H9 (cell line): ENCODE measurements at places on chromosomes 6 and 20. TPM values are rescaled to one million over a fixed set of nuclear protein-coding genes. Genes with fewer than 3 reads are reported as not detected.

VWA7 gene
- 2.5 TPM in 2 replicates for total RNA-seq

GRCh38 chr20:56765172-56766073 is 136.3 kb downstream of the TFAP2C start:
- no peak for DNase-seq
- H3K27me3 ChIP-seq = no peaks in the 10 kb centered on the region
- H3K4me3 ChIP-seq = no peak overlapping the region
- H3K4me1 ChIP-seq = no peaks in the 10 kb centered on the region
- H3K36me3 ChIP-seq = no peaks in the 10 kb centered on the region; the same call in 2 of the 3 replicates

- no peaks in the 10 kb centered on the region for H3K36me3 ChIP-seq
- DNase-seq = no peak
- H3K4me3 ChIP-seq = peak overlapping the region; percentile 42
- no peak overlapping the region for H3K27ac ChIP-seq
- peaks cover 31% of the 10 kb centered on the region; the same call in 1 of the 2 replicates for H3K27me3 ChIP-seq
- no peaks in the 10 kb centered on the region for H3K4me1 ChIP-seq
These were observed 472 bp upstream of the EDN3 start for GRCh38 chr20:59299945-59300332.

- no peak for DNase-seq
- H3K4me3 ChIP-seq = no peak overlapping the region
- H3K27ac ChIP-seq = no peak overlapping the region
- peaks cover 3% of the 10 kb centered on the region; the same call in 1 of the 2 replicates for H3K27me3 ChIP-seq
- H3K4me1 ChIP-seq = no peaks in the 10 kb centered on the region
- H3K36me3 ChIP-seq = no peaks in the 10 kb centered on the region
These were observed 43.6 kb upstream of the TMEM170B start for GRCh38 chr6:11493974-11494373.

DNA sequence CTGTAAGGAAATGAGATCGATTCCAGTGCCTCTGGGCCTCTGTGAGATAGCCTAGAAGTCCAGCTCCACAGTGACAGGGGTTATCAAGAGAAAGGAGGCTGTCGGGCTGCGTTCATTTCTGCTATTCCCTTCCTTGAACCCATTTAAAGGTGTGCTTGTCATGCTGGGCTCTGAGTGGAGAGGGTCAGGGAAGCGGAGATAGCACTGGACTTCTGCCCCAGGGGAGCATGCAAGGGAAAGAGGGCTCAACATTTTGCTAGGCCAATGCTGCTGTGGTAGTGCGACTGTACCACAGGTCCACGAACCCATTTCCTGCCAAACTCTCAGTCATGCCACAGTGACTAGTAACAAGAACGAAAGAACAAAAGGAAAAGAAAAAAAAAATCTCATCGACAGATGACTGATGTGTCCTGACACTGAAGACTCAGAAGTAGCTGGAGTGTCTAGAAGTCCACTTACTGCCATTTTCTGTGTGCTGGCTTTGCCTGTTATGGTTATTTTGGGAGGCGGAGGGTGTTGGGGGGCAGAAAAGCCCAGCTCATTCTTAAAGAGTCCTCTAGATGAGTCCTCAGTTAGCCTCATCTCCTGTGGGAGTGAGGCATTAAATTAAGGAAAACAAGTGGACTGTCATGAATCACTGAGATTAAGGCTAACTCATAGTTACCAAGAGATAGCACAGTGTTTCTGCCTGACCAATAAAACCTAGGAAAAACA is 8.1 kb downstream of the NEDD9 start:
- H3K36me3 ChIP-seq = no peaks in the 10 kb centered on the region; the same call in 2 of the 3 replicates
- H3K4me1 ChIP-seq = peaks cover 2% of the 10 kb centered on the region; the same call in 1 of the 2 replicates
- no peak overlapping the region for H3K27ac ChIP-seq

- no peak overlapping the region for H3K27ac ChIP-seq
- no peak for DNase-seq
- no peak overlapping the region for H3K4me3 ChIP-seq
- H3K36me3 ChIP-seq = 0 out of 2 replicates have a peak, but pooled peaks cover 2% of the 10 kb centered on the region
- H3K27me3 ChIP-seq = no peaks in the 10 kb centered on the region
These were observed 31.7 kb upstream of the KCNK5 start for GRCh38 chr6:39260953-39261352.

OR2B6 gene
- total RNA-seq = not detected in 2 replicates

GRCh38 chr6:22349051-22349450 is 52.2 kb upstream of the PRL start:
- H3K4me3 ChIP-seq = no peak overlapping the region
- H3K4me1 ChIP-seq = peaks cover 3% of the 10 kb centered on the region; the same call in 1 of the 2 replicates

METTL24 gene
- 0.35 and 0.61 TPM in 2 replicates for total RNA-seq

DNA sequence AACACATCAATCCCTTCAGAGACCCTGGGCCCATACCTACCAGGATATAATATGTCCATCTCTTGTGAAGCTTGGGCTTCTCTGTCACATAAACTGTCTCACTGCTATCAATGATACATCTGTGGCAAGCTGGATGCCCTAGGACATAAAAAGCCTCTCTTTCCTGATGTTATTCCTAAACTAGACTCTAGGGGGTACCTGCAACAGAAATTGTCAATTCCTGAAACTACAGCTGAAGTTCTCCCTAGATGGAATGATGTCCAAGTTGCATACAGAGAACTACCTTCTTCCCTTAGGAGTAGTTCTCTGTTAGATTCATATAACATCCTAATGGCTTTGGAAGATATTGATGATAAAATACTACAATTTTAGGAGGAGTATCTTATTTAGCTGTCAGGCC is 35.8 kb downstream of the TBX18 start:
- no peak for DNase-seq
- no peak overlapping the region for H3K4me3 ChIP-seq
- no peaks in the 10 kb centered on the region for H3K27me3 ChIP-seq
- no peaks in the 10 kb centered on the region for H3K4me1 ChIP-seq
- H3K27ac ChIP-seq = no peak overlapping the region

- no peak for DNase-seq
- H3K27ac ChIP-seq = no peak overlapping the region
- no peaks in the 10 kb centered on the region for H3K36me3 ChIP-seq
These were observed 36.6 kb upstream of the MLIP start for GRCh38 chr6:54074578-54075195.

GRCh38 chr20:37505263-37506151 is 15.5 kb upstream of the NNAT start:
- H3K4me3 ChIP-seq = no peak overlapping the region
- DNase-seq = no peak
- H3K36me3 ChIP-seq = peaks cover 2% of the 10 kb centered on the region; the same call in 2 of the 3 replicates
- 0 out of 2 replicates have a peak, but pooled peaks cover 2% of the 10 kb centered on the region for H3K27me3 ChIP-seq
- peaks cover 10% of the 10 kb centered on the region; the same call in 1 of the 2 replicates for H3K4me1 ChIP-seq

PACSIN1 gene
- total RNA-seq = 7.0 and 7.6 TPM in 2 replicates

GRCh38 chr6:1424306-1424927 is 35.0 kb downstream of the FOXF2 start:
- peak overlapping the region; percentile 38; the same call in 2 of the 3 replicates for H3K4me3 ChIP-seq
- H3K4me1 ChIP-seq = no peaks in the 10 kb centered on the region
- no peaks in the 10 kb centered on the region for H3K27me3 ChIP-seq
- peak; percentile 74 for DNase-seq
- H3K36me3 ChIP-seq = peaks cover 3% of the 10 kb centered on the region
- no peak overlapping the region for H3K27ac ChIP-seq

GRCh38 chr6:152471456-152472265 is 165.5 kb downstream of the SYNE1 start:
- no peak overlapping the region for H3K27ac ChIP-seq
- no peak for DNase-seq
- H3K4me1 ChIP-seq = no peaks in the 10 kb centered on the region
- no peaks in the 10 kb centered on the region for H3K36me3 ChIP-seq

DNA sequence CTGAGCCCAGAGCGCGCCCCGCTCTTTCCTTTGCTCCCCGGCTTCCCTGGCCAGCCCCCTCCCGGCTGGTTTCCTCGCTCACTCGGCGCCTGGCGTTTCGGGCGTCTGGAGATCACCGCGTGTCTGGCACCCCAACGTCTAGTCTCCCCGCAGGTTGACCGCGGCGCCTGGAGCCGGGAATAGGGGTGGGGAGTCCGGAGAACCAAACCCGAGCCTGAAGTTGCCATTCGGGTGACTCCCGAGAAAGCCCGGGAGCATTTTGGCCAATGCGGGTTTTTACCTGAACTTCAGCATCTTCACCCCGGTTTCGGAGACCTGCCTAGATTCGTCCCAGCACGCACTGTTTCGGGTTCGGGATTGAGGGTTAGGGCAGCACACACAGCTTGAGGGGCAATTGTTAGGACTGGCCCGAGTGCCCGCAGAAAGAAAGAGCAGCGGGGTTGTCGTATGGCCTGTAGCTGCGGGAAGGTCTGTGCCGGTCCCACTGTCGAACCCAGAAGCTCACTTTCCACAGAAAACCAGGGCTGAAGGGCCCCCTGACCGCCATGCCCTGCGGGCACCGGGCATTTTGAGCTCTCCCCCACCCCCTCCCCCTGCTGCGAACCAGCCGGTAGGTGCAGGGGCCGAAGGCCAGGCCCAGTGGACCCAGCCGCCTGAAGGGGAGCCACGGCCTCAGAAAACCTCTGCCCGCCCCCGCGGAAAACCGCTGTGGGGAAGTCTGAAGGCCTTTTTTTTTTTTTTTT is 2.1 kb downstream of the FOXP4 start:
- peaks cover 25% of the 10 kb centered on the region; the same call in 1 of the 2 replicates for H3K4me1 ChIP-seq
- H3K27me3 ChIP-seq = peaks cover 62% of the 10 kb centered on the region
- H3K36me3 ChIP-seq = peaks cover 12% of the 10 kb centered on the region
- no peak overlapping the region for H3K27ac ChIP-seq
- peak overlapping the region; percentile 84 for H3K4me3 ChIP-seq

DNA sequence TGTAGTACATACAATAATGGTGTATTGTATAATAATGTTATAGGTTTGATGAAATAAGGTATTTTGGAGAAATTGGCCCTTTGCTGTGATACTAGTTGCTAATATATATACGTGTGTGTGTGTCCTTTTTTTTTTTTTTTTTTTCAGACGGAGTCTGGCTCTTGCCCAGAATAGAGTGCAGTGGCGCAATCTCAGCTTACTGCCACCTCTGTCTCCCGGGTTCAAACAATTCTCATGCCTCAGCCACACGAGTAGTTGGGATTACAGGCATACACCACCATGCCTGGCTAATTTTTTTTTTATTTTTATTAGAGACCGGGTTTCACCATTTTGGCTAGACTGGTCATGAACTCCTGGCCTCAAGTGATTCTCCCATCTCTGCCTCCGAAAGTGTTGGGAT is 23.3 kb downstream of the SENP6 start:
- no peaks in the 10 kb centered on the region for H3K27me3 ChIP-seq
- no peaks in the 10 kb centered on the region for H3K4me1 ChIP-seq
- DNase-seq = no peak
- H3K27ac ChIP-seq = no peak overlapping the region

DNA sequence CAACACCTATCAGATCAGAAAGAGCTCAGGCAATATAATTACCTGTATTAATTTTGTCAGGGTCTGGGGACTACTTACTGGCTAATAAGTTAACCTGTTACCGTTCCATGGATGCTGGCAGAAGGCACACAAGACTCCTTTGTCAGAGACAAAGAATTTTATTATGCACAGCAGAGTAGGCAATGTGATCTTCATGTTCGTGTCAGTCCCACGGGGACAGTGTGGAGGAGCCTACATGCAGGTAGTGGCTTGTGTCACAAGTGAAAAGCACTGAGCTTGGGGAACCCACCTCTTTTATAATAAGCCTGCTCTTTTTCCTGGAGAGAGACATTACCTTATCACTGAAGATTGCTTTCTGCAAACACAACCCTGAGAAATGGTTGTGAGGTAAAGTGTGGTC is 96.9 kb downstream of the CD164 start:
- H3K36me3 ChIP-seq = no peaks in the 10 kb centered on the region
- no peak overlapping the region for H3K4me3 ChIP-seq
- no peak for DNase-seq
- no peak overlapping the region for H3K27ac ChIP-seq
- H3K4me1 ChIP-seq = no peaks in the 10 kb centered on the region
- no peaks in the 10 kb centered on the region for H3K27me3 ChIP-seq

FAM8A1 gene
- 11.0 and 11.7 TPM in 2 replicates for total RNA-seq

DNA sequence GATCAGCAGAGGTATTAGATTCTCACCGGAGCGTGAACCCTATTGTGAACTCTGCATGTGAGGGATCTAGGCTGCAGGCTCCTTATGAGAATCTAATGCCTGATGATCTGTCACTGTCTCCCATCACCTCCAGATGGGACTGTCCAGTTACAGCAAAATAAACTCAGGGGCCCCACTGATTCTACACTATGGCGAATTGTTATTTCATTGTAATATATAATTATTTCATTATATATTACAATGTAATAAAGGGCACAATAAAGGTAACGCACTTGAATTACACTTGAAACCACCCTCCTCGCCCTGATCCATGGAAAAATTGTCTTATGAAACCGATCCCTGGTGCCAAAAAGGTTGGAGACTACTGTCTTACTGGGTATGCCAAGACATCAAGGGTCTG is 18.6 kb downstream of the PRKN start:
- H3K36me3 ChIP-seq = no peaks in the 10 kb centered on the region
- H3K27ac ChIP-seq = no peak overlapping the region
- no peaks in the 10 kb centered on the region for H3K27me3 ChIP-seq
- no peak overlapping the region for H3K4me3 ChIP-seq
- no peak for DNase-seq
- H3K4me1 ChIP-seq = no peaks in the 10 kb centered on the region

- no peaks in the 10 kb centered on the region; the same call in 1 of the 2 replicates for H3K4me1 ChIP-seq
- H3K4me3 ChIP-seq = peak overlapping the region; percentile 70
- H3K27me3 ChIP-seq = peaks cover 76% of the 10 kb centered on the region
- DNase-seq = peak; percentile 54
- H3K36me3 ChIP-seq = no peaks in the 10 kb centered on the region
These were observed 148.2 kb downstream of the TRIM27 start for GRCh38 chr6:28775405-28776129.

DNA sequence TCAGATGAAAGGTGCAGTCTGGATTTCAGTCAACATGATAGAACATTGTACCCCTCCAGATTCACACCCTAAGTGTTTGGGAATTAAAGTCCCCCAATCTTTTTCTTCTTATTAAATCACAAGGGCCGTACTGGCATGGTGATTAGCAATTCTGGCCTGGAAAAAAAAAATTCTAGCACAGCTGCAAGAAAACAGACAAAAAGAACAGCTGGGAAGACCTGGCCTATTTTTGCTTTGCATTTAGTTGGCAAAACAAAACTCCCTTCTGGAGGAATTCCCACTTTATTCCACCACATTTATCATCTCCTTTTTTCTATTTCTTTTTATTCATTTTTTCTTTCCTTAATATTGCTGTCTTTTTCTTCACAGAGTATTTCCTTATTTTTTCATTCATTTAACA is 39.8 kb upstream of the AKAP12 start:
- no peak overlapping the region for H3K27ac ChIP-seq
- no peak for DNase-seq
- H3K4me1 ChIP-seq = no peaks in the 10 kb centered on the region
- no peak overlapping the region for H3K4me3 ChIP-seq
- H3K27me3 ChIP-seq = no peaks in the 10 kb centered on the region

GRCh38 chr6:90222724-90223198 is 73.9 kb downstream of the BACH2 start:
- peaks cover 6% of the 10 kb centered on the region; the same call in 1 of the 2 replicates for H3K4me1 ChIP-seq
- no peak overlapping the region for H3K4me3 ChIP-seq
- DNase-seq = no peak
- H3K27ac ChIP-seq = no peak overlapping the region
- H3K27me3 ChIP-seq = no peaks in the 10 kb centered on the region
